A172 (cell line): ENCODE measurements at places on chromosomes 13 and 19. TPM values are rescaled to one million over a fixed set of nuclear protein-coding genes. Genes with fewer than 3 reads are reported as not detected.

Gene CYSLTR2
- total RNA-seq = not detected in 2 replicates

Gene BTBD2
- total RNA-seq = 54.7 and 60.4 TPM in 2 replicates

Gene PPP1R13L
- total RNA-seq = 19.9 and 27.8 TPM in 2 replicates

Gene KIR3DL2
- not detected in 2 replicates for total RNA-seq

Gene ZNF132
- total RNA-seq = 0.03 and 0.19 TPM in 2 replicates

Gene KLHL1
- total RNA-seq = not detected in 2 replicates

Gene ZNF560
- total RNA-seq = not detected in 2 replicates

Gene C19orf18
- total RNA-seq = not detected in 2 replicates

Gene CYP4F11
- total RNA-seq = 0.62 and 2.2 TPM in 2 replicates

Gene CYP2A7
- total RNA-seq = not detected in 2 replicates

Gene SELENOV
- not detected in 2 replicates for total RNA-seq

Gene GTF2F2
- 72.2 and 79.9 TPM in 2 replicates for total RNA-seq

Gene GPC6
- 5.1 and 6.1 TPM in 2 replicates for total RNA-seq

Gene NALCN
- 0.60 and 0.72 TPM in 2 replicates for total RNA-seq

Gene ZNF225
- 3.7 and 3.9 TPM in 2 replicates for total RNA-seq

Gene BRSK1
- total RNA-seq = 11.6 and 12.8 TPM in 2 replicates

Gene FGF22
- 0.17 TPM in 1 of 2 replicates, not detected in the other for total RNA-seq

Gene ZNF93
- 5.3 and 6.8 TPM in 2 replicates for total RNA-seq

Gene KLHL26
- total RNA-seq = 2.5 and 5.3 TPM in 2 replicates

Gene PTGIR
- total RNA-seq = 1.1 and 1.6 TPM in 2 replicates

Gene FUT3
- total RNA-seq = not detected in 2 replicates

Gene LGALS7
- not detected in 2 replicates for total RNA-seq

Gene CD22
- total RNA-seq = 3.4 and 7.6 TPM in 2 replicates

Gene C1QTNF9
- not detected in 2 replicates for total RNA-seq

Gene CHAF1A
- total RNA-seq = 37.8 and 52.7 TPM in 2 replicates

Gene ELSPBP1
- not detected in 2 replicates for total RNA-seq

Gene KLK14
- not detected in 2 replicates for total RNA-seq

Gene SIGLEC5
- total RNA-seq = not detected in 2 replicates
